D721Med (cell line): ENCODE measurements at places on chromosomes 7 and 10.

GRCh38 chr7:3510101-3511020 is 209.3 kb downstream of the SDK1 start:
- DNase-seq: no peak

DNA sequence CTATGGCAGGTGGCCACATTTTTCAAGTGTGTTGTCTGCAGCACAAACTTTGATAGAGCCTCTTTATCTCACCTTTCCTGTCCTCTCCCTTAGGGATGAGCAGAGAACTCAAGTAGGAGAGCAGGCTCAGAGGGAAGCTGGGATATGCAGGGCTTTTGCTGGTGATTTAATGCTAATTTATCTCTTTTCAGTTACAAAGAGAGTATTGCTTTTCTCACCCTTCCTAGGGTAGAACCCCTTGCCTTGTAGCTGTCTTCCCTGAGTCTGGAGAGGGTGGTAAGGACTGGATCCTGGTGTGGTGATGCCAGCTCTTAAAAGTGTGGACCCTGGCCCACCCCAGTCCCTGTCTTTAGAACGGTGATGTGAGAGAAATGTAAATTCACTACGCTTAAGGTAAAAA is 1061.4 kb downstream of the TYW1 start:
- no peak for DNase-seq

- DNase-seq: no peak
Measured at GRCh38 chr10:102312683-102313082, 67.4 kb downstream of the GBF1 start.

DNA sequence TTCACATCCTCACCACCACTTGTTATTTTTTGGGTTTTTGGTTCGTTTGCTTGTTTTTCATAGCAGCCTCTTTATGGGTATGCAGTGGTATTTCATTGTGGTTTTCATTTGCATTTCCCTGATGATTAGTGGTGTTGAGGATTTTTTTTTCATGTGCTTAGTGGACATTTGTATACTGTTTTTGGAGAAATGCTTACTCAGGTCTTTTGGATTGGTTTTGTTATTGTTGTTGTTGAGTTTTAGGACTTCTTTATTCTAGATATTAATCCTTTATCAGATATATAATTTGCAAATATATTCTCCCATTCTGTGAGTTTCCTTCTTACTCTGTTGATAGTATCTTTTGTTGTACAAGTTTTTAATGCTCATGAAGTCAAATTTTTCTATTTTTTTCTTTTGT is 42.8 kb downstream of the GAD2 start:
- no peak for DNase-seq

GRCh38 chr10:15789793-15790525 is 70.2 kb upstream of the ITGA8 start:
- no peak for DNase-seq
